ENCODE measurements at places on chromosomes 11 and 22.

- DNase-seq = no peak
These were observed 1.1 kb downstream of the RRP8 start for GRCh38 chr11:6602096-6602940.

DNA sequence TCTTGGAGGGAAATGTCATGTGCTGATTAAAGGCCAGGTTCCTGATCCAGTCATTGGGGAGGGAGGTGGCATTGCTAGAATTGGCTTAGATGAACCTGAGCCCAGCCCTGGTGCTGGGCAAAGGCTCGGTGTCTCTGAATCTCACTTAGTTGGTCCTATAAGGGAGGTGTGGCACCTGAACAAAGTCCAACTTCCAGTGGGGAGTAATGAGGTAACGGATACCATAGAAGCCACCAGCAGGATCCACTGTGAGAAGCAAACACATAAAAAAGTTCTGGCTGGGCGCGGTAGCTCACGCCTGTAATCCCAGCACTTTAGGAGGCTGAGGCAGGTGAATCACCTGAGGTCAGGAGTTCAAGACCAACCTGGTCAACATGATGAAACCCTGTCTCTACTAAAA, 26.6 kb downstream of the PRDM11 start:
- no peak for DNase-seq

- no peak for DNase-seq
These were observed 60.0 kb downstream of the MYO7A start for GRCh38 chr11:77187776-77188632.

DNA sequence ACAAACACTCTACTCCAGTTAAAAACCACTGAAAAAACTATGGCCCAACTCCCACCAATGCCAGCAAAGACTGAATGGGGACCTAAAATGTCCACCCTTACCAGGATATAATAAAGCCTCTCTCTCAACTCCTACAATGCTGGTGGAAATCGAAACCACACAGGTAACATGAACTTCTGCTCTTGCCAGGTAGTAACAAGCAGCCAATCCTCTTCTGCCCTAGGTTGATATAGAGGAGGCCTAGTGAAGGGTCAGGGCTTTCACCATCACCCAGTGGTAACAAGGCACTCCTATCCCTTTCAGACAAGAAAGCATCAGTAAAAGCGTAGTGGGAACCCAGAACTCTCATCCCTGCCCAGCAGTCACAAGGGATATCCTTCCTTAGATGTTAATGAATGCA, 22.6 kb downstream of the DCUN1D5 start:
- DNase-seq = no peak

DNA sequence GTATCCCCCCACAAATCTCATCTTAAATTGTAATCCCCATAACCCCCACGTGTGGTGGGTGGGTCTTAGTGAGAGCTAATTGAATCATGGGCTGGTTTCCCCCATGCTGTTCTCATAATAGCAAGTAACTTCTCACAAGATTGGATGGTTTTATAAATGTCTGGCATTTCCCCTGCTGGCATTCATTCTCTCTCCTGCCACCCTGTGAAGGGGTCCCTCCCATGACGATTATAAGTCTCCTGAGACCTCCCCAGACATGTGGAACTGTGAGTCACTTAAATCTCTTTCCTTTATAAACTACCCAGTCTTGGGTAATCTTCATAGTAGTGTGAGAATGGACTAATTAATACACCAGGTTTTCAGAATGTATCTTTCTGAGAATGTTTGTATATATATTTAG, 1159.4 kb downstream of the FAM181B start:
- no peak for DNase-seq

GRCh38 chr11:106121570-106122320, 44.3 kb downstream of the AASDHPPT start:
- DNase-seq = no peak

DNA sequence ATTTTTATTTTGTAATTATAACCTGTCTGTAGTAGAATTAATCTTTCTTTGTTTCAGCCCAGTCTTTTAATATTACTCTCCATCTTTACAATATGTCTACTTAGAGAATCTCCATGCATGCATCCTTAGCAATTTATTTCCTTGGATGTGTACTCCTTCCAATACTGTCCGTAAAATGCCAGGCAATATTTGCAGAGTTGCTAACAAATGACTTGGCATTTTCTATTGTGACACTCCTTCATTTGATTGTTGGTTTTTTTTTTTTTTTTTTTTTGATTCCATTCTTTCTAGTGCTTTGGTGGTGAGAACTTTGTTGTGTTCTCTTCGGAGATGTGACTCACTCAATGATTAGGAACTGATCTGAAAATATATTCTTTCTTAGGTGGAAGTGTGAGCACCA, 220.3 kb downstream of the CNTN5 start:
- no peak for DNase-seq

- no peak for DNase-seq
These were observed 928.0 kb upstream of the FAT3 start for GRCh38 chr11:91296629-91297028.

- DNase-seq = no peak
These were observed 31.8 kb upstream of the IGSF22 start for GRCh38 chr11:18757811-18758210.

GRCh38 chr11:13680501-13681264, 12.2 kb downstream of the FAR1 start:
- no peak for DNase-seq

GRCh38 chr11:96948066-96948465, 558.3 kb downstream of the JRKL start:
- no peak for DNase-seq

GRCh38 chr11:124482362-124483147, 37.1 kb upstream of the OR8B8 start:
- DNase-seq = no peak

DNA sequence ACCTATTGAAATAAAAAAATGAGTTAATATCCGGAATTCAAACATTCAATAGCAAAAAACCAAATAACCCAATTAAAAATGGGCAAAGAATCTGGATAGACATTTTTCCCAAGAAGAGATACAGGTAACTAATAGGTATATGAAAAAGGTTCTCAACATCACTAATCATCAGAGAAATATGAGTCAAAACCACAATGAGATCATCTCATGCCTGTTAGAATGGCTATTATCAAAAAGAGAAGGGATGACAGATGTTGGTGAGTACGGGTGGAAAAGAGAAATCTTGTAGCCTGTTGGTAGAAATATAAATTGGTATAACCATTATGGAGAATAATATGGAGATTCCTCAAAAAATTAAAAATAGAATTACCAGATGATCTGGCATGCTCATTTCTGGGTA, 26.9 kb upstream of the OR6M1 start:
- no peak for DNase-seq

- DNase-seq = no peak
These were observed 9.8 kb upstream of the TEAD1 start for GRCh38 chr11:12664385-12664784.

DNA sequence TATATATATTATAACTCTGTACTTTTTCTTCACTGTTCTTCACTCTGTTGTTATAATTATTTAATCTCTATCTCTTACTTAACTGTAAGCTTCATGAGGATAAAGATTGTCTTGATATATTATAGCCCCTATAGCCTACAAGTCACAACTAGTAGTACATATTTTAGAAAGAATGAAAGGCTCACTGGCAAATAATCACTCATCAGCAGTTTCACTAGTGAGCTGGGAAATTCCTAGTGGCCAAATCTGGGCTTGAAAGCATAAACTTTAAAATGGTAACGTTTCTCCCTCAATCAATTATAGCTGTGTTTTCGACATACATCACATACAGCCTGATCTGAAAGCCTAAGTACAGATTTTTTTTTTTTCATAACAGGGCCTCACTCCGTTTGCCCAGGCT, 42.5 kb downstream of the CTSC start:
- no peak for DNase-seq

DNA sequence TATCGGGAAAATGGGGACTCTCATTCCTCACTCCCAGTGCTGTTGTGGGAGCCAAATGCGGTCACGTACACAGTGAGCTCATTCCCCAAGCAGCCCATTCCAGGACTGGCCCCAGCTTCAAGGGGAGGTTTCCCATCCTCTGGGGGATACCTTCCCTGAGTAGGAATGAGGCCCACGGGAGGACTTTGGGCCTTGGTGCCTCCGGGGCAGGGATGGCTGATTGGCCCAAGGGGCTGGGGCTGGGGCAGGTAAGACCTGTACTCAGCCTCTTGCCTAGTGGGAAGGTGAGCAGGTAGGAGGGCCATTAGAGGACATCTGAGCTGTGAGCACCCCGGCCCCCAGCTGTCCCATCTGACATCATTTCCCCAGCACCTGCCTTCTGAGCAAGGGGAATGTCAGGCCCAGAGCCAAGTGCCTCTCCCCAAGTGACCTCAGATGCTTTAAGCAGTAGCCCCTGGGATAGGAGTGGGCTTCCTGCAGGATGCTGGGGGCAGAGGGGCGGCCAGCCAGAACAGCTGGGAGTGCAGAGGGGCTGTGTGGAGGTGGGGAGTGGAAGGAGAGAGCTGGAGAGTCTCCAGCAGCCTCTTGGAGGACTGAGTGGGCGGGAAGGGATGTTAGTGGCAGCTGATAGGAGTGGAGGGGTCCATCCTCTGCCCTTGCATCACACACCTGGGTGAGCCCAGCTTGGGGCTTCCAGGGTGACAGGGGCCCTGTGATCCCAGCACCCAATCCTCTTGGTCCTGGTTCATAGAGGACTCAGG, 58.4 kb downstream of the CD82 start:
- no peak for DNase-seq

GRCh38 chr11:1742371-1742770, 8.0 kb downstream of the IFITM10 start:
- no peak for DNase-seq

GRCh38 chr11:17230867-17231851, 23.4 kb upstream of the PIK3C2A start:
- no peak for DNase-seq

DNA sequence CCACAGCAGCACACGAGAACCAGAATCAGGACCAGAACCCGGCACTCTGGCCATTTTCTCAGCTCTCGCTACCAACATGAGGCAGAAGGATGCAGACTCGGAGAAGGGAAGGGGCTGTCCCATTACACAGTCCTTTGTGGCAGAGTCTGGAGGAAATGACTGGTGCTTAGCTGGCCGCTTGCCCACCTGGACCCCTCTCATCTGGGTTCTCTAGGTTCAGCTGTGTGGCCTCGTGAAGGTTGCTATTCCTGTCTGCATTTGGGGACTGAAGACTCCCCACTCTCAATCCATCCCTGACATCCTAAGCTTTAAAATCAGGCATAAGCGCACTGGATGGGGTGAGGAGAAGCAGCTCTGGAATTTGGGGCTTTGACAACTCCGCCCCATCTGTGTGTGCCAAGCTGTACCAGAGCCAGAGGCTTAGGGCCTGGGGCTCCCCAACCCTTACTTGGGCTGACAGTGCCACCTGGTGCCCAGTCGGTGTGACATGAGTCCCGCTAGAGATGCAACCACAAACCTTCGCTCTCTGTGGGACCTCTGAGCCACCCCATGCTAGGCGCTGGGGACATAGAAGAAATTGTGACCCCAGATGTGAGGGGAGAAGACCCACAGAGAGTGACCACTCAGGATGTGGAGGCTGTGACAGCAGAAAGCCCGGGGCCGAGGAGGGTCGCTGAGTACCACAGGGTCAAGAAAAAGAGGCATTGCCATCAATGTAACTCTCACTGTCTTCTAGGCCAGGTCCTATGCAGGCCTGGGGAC, 35.8 kb upstream of the FCHSD2 start:
- DNase-seq = no peak

- DNase-seq = no peak
These were observed 6.8 kb downstream of the OR51B2 start for GRCh38 chr11:5317292-5317691.

DNA sequence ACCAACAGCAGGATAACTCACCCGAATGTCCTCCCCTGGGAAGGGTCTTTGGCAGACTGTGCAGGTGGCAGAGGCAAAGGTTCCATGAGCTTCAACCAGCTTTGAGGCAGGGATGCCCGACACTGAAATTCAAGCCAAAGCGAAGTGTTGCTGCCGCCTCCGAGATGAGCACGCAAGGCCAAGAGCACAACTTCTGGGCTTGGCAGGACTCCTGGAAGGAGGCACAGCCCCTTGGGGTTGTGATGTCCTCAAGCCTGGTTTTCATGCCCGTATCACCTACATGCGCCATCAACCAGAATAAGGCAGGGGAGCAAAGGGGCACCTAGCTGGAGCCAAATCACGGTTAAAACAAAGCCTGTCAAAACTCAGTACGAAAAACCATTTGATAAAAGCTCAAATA, 5.7 kb downstream of the SIRT3 start:
- no peak for DNase-seq

GRCh38 chr11:27401833-27402316, 38.9 kb upstream of the CCDC34 start:
- no peak for DNase-seq

DNA sequence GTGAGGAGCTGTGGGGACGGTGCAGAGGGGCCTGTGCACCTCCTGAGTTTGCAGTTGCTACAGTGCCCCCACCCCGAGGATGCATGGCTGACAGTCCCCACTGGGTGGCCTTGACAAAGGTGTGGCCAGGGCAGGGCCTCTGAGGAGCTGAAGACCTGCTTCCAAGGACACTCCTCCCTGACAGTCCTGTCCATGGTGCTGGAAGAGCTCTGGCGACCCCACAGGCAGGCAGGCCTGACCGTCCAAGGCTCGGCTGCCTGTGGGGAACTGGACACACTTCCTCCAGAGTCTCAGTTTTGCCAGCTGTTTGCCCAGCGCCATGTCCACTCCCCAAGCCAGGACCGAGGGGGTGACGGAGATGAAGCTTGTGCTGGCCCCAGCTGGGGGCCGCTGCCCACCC, 32.7 kb downstream of the BRSK2 start:
- DNase-seq = no peak

GRCh38 chr11:78050964-78051831, 12.5 kb upstream of the THRSP start:
- no peak for DNase-seq

DNA sequence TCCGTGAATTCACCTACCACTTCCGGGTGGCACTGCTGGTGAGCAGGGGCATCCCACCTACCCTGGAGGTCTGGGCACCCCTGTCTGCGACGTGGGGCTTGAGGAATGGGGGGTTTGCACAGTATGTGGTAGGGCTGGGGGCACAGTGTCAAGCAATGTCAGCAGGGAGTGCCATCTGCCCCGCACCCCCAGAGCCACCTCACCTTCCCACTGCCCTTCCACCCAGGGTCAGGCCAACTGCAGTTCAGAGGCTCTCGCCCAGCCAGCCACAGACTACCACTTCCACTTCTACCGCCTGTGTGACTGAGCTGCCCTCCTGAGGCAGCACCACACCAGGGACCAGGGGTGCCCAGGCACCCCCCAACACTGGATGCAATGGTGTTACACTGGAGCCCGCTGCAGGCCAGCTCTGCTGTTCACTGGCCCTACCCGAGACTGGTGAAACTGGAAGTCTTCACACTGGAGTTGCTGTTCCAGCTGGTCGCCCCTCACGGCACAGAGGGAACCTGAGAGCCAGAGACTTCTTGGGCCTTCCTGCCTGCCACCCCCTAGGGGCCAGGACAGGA, 6.5 kb downstream of the TMEM258 start:
- no peak for DNase-seq

- no peak for DNase-seq
These were observed 330.4 kb downstream of the BRD1 start for GRCh38 chr22:49497266-49497665.

- DNase-seq = no peak
These were observed 14.1 kb downstream of the SYNGR1 start for GRCh38 chr22:39363751-39364515.

GRCh38 chr11:99069856-99070444, 49.2 kb downstream of the CNTN5 start:
- DNase-seq = no peak
